ENCODE measurements at places on chromosomes 12 and 14. TPM values are rescaled to one million over a fixed set of nuclear protein-coding genes. Genes with fewer than 3 reads are reported as not detected.

FRMD6 gene
- total RNA-seq = 167 TPM

TMTC2 gene
- total RNA-seq = 4.3 TPM

CCDC175 gene
- not detected for total RNA-seq

FZD10 gene
- total RNA-seq = not detected

LMO3 gene
- total RNA-seq = 0.58 TPM

C12orf50 gene
- not detected for total RNA-seq

MYF5 gene
- total RNA-seq = not detected

CCDC198 gene
- not detected for total RNA-seq
